Smooth muscle cell of the pulmonary artery (primary cell): ENCODE measurements at places on chromosomes 7 and 10. TPM values are rescaled to one million over a fixed set of nuclear protein-coding genes. Genes with fewer than 3 reads are reported as not detected.

Gene ABCC2
- 0.59 and 1.2 TPM in 2 replicates for total RNA-seq

Gene PPP1R9A
- 0.07 and 0.78 TPM in 2 replicates for total RNA-seq

Gene AKR1C8
- not detected in 2 replicates for total RNA-seq

Gene EPHA1
- not detected in 2 replicates for total RNA-seq

Gene TUBB8
- total RNA-seq: not detected in 2 replicates

Gene CHST3
- total RNA-seq: 49.4 and 64.2 TPM in 2 replicates

Gene FEZF1
- not detected in 2 replicates for total RNA-seq
